ENCODE measurements at places on chromosomes 2 and 18. TPM values are rescaled to one million over a fixed set of nuclear protein-coding genes. Genes with fewer than 3 reads are reported as not detected.

DNA sequence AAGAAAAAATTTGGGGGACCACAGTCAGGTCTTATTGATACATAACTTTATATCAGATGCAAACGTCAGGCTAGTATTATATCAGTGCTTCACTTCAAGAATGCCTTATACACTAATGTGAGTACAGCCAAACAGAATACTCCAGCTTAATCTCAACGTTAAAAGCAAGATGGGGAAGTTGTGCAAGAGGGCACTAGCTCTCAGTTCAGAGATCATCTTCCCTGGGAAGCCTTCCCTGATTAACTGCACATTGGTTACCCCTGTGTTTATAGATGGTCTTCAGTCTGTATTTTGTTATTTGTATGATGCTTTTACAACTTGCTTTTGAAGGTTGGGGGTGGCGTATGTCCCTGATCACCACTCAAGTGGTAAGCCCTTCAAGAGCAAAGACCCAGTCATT, 11.4 kb downstream of the EPAS1 start:
- no peak for DNase-seq

SERPINB10 gene
- not detected for total RNA-seq

GRCh38 chr2:177584030-177584692, 191.6 kb downstream of the AGPS start:
- DNase-seq, result no peak

DNA sequence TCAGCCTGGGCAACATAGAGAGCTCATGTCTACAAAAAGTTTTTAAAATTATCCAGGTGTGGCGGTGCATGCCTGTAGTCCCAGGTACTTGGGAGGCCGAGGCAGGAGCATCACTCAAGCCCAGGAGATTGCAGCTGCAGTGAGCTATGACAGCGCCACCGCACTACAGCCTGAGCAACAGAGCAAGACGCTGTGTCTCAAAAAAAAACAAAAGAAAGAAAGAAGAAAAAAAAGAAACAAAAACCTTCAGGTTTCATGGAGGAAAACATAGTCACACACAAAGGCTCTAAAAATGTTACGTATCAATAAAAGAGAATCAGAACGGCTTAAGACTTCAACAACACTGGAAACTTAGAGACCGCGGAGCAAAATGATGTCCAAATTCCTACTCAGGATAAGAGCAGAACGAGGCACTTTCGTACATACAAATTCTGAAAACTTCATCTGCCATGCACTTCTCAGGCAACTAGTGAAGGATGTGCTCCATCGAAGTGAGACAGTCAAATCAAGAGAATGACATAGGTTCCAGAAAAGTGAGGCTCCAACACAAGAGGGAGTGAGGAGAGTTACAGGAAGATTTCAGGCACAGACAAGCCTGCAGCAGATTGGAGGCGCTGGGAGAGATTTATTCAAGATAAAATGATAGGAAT, 4.4 kb downstream of the HDLBP start:
- DNase-seq, result no peak

All from neural crest cell (in vitro differentiated cells).